ENCODE measurements at places on chromosomes 12 and 14.

DNA sequence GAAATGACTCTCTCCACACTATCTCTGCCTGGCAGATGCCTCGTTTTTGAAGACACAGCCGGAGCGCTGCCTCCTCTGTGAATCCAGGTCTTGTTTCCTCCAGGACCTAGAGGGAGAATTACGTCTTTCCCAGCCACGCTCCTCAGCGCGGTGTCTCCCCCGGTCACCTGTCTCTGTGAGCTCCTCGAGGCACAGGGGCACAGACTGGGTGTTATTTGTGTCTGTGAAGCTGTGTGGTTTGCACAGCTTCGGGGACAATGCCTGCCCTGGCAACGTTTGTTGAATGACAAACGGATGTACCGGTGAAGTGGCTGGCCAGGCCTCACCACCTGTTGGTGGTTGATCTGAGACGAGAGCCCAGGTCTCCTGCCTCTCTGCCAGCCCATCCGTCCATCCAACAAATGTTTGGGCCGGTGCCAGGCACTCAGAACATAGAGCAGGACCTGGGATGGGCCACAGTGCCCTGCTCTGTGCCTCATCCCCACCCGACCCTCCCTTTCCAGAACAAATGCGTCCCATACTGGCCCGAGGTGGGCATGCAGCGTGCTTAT is 6.1 kb downstream of the PTPN6 start:
- no peak for DNase-seq
- peak overlapping the region; percentile 17 for H3K27ac ChIP-seq
- peaks cover 61% of the 10 kb centered on the region for H3K4me1 ChIP-seq

GRCh38 chr14:75013290-75013689 is 10.6 kb downstream of the EIF2B2 start:
- no peaks in the 10 kb centered on the region for H3K27me3 ChIP-seq
- no peak overlapping the region for H3K27ac ChIP-seq
- no peaks in the 10 kb centered on the region for H3K4me1 ChIP-seq
- no peak for DNase-seq
- H3K4me3 ChIP-seq = no peak overlapping the region

- no peaks in the 10 kb centered on the region for H3K36me3 ChIP-seq
- H3K27me3 ChIP-seq = no peaks in the 10 kb centered on the region
- H3K4me3 ChIP-seq = no peak overlapping the region
- H3K27ac ChIP-seq = no peak overlapping the region
Observed at GRCh38 chr12:86669010-86669409, 412.8 kb upstream of the MGAT4C start.

DNA sequence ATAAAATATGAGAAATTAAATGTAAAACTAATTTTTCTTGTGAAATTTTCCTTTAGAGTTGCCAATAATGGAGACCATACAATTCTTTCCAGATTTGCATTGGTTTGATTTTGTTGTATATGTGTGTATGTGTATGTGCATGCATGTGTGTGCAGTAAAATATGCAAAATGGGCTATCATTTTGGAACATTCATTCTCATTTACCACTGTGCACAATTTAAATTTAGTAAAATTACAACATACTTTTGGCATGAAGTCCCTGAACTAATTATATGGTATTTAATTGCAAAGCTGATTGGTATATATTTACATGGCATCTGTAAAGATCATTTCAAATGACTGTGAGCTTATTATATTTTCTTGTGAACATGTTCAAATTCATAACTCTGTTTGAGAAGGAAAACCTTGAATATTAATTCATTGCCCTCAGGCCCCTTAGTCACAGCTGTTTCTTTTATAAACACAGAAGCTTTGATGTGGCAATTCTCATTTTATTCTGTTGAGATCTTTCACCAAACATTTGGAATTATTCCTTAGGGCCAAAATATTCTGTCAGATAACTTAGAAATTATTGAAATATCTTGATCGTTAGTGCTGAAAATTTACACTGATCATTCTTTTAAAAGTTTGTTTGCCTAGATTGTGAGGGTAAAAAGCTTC is 17.6 kb downstream of the KERA start:
- no peak overlapping the region for H3K27ac ChIP-seq
- no peak for DNase-seq
- no peaks in the 10 kb centered on the region for H3K4me1 ChIP-seq

DNA sequence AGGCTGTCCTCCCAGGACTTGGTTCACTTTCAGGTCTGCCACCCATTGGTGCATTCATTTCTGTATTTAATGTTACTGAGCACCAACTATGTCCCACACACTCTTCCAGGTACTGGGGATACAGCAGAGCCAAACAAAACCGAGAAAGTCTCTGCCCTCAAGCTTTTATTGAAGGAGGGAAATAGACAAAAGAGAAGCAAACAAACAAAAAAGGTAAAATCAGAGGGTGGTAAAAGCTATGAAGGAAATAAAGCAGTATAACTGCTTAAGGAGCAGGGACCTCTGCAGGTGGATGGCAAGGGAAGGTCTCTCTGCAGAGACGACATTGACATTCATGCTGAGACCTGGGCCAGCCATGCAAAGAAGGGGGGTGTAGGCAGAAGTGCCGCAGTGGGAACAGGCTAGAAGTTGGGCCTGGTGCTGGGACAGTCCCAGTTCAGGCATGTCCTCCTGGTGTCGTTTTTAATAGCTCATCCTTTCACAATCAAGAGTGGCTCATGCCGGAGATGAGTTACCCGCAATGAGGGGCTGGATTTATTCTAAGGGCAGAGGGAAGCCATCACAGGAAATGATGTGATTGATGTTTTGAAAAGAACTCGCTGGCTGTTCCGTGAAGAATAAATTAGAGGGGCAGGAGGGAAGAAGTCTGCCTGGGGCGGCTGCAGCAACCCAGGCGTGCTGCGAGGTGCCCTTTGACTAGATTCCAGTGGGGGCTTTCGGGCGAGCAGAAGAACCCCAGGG is 72.8 kb downstream of the IRF2BPL start:
- no peaks in the 10 kb centered on the region for H3K27me3 ChIP-seq
- no peaks in the 10 kb centered on the region for H3K36me3 ChIP-seq
- H3K4me1 ChIP-seq = peaks cover 50% of the 10 kb centered on the region
- peak overlapping the region; percentile 46 for H3K4me3 ChIP-seq
- no peak for DNase-seq
- peak overlapping the region; percentile 95 for H3K27ac ChIP-seq

GRCh38 chr14:28612414-28612813 is 154.2 kb upstream of the FOXG1 start:
- no peak for DNase-seq
- no peaks in the 10 kb centered on the region for H3K36me3 ChIP-seq
- no peak overlapping the region for H3K4me3 ChIP-seq
- no peaks in the 10 kb centered on the region for H3K27me3 ChIP-seq
- no peak overlapping the region for H3K27ac ChIP-seq

GRCh38 chr12:54561164-54561563 is 11.8 kb downstream of the PDE1B start:
- peak overlapping the region; percentile 78 for H3K27ac ChIP-seq
- H3K4me3 ChIP-seq = peak overlapping the region; percentile 45
- H3K36me3 ChIP-seq = no peaks in the 10 kb centered on the region
- peaks cover 13% of the 10 kb centered on the region for H3K4me1 ChIP-seq
- no peak for DNase-seq
- peaks cover 6% of the 10 kb centered on the region for H3K27me3 ChIP-seq

All from upper lobe of right lung (tissue), 1 donor.